ENCODE measurements at places on chromosomes 6 and 20.

- no peak for DNase-seq
Measured at GRCh38 chr6:131792091-131792496, 15.7 kb upstream of the ENPP1 start.

- DNase-seq = no peak
Measured at GRCh38 chr6:5464099-5464885, 203.0 kb downstream of the FARS2 start.

GRCh38 chr6:54415517-54415916 lies 107.3 kb downstream of the TINAG start:
- DNase-seq = no peak

- DNase-seq = no peak
Measured at GRCh38 chr20:50645253-50646068, 45.9 kb downstream of the RIPOR3 start.

DNA sequence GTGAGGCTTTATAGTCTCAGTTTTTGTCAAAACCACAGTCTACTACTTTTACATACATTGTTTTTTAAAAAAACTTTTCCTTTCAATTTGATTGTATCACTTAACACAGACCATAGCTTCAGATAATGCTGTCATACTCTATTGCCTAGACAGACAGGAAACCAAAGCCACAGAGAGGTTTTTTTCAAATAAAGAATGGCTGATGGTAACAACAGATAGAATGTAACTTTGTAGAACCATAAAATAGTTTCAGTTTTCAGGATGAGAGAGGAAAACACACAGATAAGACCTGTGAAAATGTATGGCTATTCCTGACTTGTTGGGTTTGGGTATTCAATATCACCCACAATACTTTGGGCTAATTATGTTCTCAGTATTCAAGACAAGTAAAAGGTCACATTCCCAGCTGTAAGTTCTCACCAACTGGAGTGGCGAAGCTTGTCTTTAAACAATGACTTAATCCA lies 94.0 kb downstream of the ADGRG6 start:
- DNase-seq = no peak

DNA sequence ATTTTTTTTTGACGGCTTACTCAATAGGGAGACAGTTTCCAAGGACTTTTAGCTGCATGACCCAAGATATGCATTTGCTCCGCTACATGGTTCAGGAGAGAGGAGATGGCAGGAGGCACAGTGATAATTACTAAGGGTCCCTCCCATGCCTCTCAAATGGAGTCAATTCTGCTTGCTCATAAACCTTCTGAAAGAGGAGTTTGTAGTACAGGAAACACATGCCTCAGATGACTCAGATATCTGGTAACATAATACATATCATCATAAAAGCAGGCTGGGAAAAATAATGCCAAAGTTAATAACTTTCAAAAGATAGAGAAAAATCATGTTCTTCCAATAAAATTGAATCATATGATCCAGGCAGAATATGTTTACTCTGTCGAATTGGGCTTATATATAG lies 97.6 kb upstream of the DEFB112 start:
- no peak for DNase-seq

- DNase-seq = no peak
Measured at GRCh38 chr20:23277316-23277715, 73.3 kb upstream of the NXT1 start.

DNA sequence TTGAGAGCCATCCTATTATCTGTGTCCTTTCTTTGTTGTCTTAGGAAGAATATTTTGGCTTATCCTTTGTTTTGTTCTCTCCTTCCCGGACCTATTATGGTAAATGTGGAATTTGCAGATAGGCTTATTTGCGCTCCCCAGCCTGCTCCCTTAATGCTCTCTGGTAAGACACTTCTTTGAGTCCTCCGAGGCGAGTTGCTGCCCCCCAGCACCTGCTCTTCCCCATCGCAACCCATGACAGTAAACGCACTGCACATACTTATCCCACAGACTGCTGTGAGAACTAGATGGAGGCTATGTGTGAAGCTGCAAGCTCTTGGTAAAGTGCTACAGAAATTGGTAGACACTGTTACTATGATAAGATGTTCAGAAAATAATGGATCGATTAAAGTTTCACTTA lies 47.0 kb upstream of the ESR1 start:
- no peak for DNase-seq

DNA sequence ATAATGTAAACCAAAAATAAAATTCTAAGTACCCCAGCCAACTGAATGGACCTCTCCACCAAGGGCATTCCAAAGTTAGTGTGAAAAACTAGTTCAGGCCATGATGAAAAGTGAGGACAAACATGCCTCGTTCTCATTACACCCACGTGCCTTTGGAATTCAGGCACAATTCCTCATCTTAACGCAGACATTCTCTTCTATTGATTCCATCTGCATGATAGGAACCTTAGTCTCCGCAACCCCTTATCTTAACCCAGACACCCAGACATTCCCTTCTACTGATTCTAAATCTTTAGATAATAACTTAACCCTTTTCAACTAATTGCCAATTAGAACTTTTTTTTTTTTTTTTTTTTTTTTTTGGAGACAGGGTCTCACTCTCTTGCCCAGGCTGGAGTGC lies 7.6 kb upstream of the SERPINB6 start:
- DNase-seq = no peak

DNA sequence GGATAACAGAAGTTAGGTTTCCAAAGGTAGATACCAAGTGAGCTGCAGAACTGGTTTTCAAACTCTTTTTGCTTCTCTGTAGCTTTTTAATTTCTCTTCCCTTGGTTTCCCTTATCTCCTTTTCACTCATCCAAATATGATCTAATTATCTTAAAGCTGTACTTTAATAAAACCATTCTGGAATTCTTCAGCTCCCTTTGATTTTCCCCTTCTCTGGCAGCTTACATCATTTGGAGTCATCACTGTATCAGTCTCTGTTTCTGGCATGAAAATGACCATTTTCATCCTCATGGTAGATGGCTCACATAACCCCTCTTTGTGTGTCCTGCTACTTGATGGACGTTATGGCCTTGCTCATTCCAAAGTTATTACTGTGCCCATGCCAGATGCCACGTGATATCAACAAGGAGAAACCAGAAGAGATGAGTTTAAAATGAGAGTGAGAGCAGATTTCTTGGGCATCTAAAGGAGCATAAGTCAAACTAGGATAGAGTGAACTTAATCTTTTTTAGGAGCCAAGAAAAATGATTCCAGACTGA lies 620.2 kb downstream of the QKI start:
- DNase-seq = no peak

DNA sequence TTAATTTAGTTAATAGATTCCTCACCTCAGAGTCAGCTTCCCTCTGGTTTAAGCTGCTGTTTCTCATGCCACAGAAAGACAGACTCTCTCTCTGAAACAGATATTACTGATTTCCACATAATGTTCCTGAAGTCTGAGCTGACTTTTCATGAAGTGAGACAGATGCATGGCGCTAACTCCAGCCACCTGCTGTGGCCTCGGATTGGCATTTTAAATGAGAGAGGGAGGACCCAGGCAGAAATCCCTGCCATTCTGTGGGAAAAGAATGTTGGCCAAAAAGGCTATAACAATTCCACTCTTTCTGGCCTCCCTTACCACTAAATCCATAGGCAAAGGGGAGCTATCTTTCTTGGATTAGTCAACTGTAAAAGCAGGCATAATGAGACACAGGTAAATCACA lies 354.1 kb upstream of the CDH4 start:
- no peak for DNase-seq

GRCh38 chr20:34024723-34025351 lies 31.1 kb downstream of the RALY start:
- DNase-seq = no peak

DNA sequence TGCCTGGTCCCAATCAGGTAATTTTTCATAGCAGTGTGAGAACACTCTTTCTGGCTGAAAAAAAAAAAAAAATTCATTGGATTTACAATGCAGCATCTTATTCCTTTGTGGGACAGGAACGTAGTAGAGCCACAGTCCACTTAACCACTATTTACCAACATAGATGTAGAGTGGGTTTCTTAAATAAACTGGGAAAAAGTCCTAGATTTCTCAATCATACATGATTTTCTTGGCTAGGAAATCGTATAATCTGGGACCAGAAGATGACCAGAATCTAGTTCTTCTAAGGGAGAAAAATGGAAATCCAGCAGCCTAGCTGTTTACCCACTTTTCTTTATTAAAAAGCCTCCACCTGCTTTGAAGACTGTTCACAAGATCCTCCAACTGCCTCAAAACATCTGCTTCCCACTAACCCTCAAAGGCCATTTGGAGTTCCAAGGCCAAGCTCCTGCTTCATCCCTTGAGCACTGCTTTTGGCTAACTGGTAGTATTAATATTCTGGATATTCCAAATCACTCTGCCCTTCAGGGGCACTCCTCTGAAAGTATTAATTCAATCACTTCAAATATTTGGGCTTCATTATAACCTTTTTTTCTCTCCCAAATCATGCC lies 70.4 kb downstream of the FYN start:
- DNase-seq = no peak

GRCh38 chr20:59603781-59604541 lies at the start of gene PHACTR3:
TSS of gene PHACTR3 (plus strand) at chr20:59604540. CDS start at chr20:59605015, 475 bp downstream.
- DNase-seq = no peak

- no peak for DNase-seq
Measured at GRCh38 chr6:109079981-109080380, 14.7 kb downstream of the SESN1 start.

GRCh38 chr20:43799150-43799711 lies 72.4 kb upstream of the GTSF1L start:
- no peak for DNase-seq

DNA sequence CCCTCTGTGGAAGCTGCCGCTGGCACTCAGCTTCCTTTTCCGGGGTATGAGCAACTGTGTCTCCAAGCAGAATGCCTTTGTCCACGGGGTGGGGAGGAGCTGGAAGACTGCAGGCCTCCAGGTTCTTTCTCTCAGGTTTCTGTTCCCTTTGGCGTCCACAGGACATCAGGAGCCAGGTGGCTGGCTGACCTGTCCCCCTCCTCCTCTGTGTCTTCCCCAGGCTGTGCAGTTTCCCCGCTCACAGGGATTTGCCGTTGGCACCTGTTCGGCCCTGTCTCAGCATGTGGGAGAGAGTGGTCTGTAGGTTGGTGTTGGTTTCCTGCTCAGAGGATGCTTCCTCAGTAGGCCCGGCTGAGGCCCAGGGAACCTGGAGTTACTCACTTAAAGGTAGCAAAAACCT lies 43.5 kb downstream of the CDS2 start:
- DNase-seq = no peak

All from activated CD8-positive, alpha-beta memory T cell treated with anti-CD3 and anti-CD28 coated beads for 24 hours (primary cell).